ENCODE measurements at places on chromosomes 2 and 18.

DNA sequence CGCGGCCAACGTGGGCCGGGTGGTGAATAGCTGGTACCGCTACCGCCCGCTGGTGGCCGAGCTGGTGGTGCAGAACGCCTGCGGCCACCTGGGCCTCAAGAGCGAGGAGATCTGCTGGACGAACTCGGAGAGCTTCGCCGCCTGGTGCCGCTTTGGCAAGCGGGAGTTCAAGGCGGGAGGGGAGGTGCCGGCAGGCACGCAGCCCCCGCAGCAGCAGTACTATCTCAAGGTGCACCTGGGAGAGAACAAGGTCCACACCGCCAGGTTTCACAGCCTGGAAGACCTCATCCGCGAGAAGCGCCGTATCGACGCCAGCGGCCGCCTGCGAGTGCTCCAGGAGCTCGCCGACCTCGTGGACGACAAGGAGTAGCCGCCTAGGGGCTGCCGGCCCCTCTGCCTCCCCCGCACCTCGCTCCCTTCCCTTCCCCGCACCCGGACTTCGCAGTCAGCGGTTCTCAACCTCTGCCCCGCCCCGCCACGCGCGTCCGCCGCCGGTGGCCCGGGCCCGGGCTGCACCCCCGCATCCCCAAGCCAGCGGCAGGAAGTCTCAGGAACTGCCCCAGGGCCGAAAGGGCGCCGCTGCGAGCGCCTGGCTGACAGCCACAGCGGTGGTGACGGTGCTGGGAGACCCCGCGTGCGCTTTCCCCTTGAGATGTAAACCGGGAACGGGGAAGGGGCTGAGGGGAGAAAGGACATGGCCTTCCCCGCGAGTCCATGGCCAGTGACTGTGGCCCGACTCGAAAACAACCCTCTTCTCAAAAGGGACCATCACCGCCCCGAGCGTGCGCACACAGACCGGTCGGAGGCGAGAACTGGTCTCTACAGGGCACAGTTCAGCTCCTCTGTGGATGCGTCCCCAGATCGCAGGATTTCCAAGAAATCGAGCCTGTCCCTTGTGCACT is 2.2 kb downstream of the LRATD1 start:
- DNase-seq = peak; percentile 28

DNA sequence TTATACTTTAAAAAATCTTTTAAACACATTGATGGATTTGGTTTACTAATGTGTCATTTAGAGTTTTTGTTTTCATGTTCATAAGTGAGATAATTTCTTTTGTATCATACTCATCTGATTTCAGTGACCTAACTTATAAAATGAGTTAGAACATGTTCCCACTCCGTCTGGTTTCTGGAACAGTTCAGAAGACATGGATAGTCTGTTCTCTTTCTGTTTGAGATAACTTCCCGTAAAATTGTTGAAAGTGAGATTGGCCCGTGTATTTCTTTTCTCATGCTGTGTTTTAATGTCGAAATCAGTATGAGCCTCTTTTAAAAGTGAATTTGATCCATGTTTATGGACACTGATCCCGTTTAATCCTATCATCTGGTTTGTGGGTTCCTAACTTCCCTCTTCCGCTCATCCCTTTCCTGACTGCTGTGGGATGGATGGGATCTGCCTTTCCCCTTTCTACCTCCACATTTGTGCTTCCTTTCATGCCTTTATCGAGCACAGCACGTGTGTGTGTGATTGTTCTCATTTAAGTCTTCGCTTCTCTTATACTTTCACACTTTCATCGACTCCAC is 78.9 kb downstream of the COPS8 start:
- DNase-seq = no peak

DNA sequence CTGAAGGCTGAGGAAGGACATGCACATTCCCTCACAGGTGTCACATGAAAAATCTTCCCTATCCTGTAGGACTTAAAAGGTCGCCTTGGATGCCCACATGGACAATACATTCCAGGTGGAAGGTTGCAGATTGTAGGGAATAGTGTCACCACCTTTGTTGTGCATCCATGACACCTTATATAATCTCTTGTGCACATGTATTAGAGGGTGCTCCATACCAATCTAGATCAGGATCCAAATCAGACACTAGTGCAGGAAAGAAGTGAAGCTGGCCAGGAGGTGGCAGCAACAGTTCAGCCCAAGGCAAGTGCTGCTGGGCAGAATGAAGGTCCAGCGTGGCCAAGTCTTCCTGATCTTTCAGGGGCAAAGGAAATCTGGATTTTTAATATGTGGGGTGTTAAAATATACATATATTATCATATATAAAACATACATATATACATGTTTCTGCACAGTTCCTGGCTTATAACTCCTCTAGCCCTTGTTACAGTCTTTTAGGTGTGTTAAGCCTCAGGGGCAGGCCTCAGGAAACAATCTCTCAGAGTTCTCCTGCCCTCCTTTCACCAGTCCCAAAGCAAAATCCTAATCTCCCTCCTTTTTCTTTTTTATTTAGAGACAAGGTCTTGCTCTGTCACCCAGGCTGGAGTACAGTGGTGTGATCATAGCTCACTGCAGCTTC is 16.6 kb downstream of the NIF3L1 start:
- DNase-seq = peak; percentile 46

DNA sequence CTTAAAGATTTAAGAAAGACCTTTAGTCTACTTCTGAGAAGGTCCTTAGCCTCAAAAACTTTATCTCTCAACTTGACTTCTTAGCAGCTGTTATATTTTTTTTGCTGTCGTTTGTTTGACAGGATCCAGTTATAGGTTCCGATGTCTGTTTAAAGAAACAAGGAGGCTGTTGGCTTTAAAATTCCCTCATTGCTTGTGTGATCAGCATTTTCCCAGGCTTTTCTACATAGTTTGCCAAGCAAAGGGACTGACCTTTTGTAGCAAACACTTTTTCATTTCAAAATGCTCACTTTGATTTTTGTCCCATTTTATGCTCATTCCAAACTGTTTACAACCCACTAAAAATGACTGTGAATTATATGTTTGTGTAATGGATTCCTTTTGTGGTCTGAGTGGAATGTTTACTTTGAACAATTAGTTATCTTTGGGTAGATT is 394.9 kb downstream of the ARHGAP15 start:
- no peak for DNase-seq

DNA sequence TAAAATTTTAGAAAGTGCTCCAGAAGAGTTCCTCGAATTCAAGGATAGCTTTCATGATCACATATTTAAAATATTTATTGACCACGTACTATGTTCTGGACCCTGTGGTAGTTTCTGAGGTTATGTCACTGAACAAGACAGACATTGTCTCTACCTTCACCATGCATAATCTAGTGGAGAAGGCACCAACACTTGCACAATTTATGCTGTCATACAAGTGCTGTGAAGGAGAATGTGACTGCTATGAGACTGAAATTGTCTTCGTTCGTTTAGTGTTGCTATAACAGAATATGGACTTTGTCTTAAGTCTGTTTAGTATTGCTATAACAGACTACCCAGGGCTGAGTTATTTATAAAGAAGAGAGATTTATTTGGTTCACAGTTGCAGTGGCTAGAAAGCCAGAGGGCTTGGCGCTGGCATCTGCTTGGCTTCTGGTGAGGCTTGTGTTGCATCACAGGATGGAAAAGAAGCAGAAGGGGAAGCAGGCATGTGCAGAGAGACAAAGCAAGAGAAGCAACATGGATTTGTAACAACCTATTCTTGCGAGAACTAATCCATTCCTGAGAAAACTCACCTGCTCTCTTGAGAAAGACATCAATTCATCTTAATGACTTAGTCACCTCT is 50.0 kb upstream of the RFX8 start:
- DNase-seq = no peak

DNA sequence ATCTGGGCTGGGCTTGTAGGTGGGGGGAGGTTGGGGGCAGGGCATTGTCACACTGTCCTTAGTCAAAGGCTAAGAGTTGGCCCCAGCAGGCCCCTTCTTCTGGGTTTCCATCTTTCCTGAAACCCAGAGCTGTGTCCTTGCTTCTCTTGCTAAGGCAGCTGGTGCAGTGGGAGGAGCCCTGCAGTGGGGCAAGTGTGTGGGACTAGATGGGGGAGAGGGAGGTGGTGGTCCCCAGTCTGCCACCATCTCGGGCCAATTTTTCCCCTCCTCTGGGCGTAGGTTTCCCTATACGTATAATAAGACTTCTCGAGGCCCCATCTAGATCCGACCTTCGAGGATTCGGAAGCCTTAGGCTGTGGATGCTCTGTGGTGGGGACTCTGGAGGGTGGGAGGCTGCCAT is 3.5 kb downstream of the KCNF1 start:
- no peak for DNase-seq

DNA sequence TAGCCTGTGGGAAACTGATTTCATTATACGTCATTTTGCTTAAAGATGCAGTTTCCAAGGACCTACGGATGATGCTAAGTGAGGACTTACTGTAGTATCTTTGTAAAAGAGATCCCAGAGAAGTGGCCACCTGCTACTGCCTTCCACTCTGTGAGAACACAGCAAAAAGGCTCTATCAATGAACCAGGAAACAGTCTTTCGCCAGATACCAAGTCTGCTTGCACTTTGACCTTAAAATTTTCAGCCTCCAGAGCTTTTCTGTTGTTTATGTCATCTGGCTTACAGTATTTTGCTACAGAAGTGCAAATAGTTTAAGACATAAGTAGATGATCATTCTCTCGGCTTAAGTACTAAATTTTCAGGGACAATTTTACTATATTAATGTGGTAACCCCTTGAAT is 847.9 kb upstream of the CHAC2 start:
- DNase-seq = no peak

DNA sequence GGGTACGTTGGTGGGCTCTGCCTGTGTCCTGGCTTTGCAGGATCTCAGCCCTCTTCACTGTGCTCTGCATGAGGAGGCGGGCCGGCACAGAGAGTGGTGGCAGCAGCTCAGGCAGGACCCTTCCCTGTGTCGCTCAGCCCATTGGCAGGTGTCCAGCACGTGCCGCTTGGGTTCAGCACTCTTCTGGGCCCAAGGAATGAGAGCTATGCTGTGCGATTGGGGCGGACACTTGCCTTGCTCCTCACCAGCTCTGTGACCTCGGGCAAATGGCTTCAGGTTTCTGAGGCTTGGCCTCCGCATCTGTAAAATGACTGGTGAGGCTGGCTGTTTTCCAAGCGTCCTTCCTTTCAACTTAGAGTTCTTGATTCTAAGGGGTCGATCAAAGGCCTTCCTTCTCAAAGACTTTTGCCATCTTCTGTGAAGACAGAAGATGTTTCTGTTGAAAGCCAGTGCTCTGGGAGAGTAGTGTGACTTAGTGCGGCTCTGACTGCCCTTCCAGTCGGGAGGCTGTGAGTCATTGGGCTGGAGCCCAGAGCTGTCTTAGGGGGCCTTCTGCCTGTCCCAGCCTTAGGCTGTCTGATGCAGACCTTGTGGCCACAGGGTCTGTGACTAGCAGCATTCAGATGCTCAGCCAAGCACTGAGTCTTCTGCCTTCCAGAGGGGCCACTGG is 35.6 kb downstream of the GLI2 start:
- peak; percentile 66 for DNase-seq

DNA sequence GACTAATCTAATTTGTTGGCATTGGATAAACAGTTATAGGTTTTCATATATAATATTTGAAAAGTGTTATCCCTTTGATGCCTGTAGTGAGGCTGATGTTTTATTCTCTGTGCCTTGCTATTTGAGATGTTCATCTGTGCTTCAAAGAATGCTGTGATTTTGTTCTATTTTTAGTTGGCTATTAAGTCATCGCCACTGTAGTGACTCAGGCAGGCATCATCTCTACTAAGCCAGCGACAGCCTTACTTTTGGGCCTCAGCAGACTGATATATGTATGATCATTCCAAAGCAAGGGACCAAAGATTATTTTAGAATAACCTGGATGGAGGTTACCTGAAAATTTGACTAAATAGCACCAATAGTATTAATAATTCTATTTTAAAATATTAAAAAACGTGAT is 1674.5 kb upstream of the NXPH2 start:
- DNase-seq = peak; percentile 51

GRCh38 chr2:27712522-27712921 is 48.8 kb downstream of the SLC4A1AP start:
- no peak for DNase-seq

DNA sequence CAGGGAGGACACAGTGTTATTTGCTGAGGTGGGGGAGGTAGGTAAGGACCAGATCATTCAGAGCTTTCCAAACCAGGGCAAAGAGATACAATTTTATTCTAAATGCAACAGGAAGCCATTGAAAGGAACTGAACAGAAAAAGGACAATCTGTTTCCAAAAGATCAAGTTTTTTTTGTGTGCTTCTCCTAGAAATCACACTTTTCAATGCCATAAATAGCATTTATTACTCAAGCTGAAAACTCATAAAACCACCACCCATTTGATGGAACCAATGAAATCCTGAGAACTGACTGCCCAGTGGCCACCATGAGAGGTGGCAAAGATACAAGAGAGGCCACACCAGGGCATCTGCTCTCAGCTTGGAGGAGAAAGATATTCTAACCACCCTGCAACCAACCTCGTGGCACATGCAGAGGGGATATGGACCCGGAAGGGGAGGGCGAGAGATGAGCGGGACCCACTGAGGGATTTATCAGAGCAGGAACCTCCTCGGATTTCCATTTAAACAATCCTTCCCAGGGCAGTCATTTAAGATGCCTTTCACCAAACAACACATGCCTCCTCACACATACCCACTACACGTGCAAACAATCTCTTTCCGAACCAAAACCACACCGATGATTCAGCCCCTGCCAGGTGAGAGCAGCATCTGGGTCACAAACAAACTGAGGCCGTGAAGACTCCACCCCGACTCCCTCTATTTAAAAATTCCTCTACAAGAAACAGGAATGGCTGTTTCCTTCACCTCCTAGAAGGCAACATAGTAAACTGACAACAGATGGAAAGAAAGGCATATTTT is 8.8 kb downstream of the CYB5A start:
- no peak for DNase-seq

DNA sequence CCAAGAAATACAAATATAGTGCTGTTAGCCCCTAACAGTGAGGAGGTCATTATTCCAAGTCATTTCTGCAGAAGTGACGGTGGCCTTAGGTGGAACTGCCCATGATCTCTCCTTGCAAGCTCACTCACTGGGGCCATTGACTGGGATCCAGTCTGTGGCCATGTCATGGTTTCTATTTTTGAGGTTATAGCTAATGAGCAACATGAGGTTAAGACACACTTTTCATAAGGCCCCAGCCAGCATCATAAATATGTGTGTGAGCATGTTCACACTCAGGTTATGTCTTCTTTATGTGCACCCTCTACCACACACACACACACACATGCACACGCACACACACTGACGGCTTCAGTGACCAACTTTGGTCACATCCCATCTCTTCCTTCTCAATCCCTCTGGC is 484 bp downstream of the AFF3 start:
- no peak for DNase-seq

DNA sequence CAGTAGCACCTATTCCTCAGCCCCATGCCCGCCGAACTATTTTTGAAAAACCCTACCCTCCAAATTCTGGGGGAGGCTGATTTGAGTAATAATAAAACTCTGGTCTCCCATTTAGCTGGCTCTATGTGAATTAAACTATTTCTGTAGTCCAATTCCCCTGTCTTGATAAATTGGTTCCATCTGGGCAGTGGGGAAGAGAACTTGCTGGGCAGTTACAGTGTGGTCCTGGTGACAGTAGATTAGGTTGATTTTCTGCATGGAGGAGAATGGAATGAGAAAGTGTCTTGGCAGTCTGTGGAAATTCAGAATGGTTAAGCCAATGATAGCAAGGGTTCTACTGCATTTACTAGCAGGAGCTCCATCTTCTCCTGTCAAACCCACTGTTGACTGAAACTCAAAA is 95.0 kb downstream of the SPP2 start:
- DNase-seq = no peak

Data from non-pigmented ciliary epithelial cell (primary cell).